SK-N-MC (cell line): ENCODE measurements at places on chromosomes 3 and 15.

DNA sequence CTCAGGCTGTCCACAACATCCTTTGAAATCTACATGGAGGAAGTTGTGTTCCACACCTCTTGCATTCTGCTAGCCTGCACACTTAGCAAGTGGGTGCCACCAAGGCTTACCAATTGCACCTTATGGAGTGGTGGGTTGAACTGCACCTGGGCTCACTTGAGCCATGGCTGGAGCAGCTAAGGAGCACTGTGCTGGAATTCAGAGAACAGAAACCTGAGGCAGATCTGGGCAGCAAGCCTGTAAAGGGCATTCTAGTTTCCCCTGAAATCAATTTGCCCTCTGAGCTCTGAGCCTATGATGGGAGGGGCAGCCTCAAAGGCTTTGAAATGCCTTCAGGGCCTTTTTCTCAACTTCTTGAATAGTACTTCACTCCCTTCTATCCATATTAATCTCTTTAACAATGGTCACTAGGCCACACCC, 18.0 kb downstream of the BTLA start:
- DNase-seq = no peak

DNA sequence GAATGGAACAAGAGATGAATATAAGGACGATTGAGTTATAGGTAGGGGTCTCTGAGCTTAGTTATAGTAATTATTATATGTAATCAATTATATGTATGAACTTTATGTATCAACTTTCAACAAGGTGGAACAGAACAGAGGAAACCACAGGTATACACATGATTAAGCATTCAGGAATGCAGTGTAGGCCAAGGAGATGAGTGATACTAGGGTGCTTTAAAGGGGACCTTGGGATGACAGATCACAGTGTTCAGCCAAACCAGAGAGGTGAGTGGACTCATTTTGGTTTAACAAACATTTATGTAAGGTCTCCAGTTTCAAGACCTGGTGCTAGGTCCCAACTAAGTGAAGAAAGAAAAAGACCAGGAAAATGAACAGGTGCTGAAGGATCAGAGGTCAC, 895.5 kb downstream of the ROBO2 start:
- DNase-seq = no peak

GRCh38 chr3:44292276-44292675, 46.3 kb upstream of the TCAIM start:
- DNase-seq = no peak

GRCh38 chr3:138873471-138874278, 38.9 kb upstream of the PIK3CB start:
- DNase-seq = no peak

GRCh38 chr15:33440900-33441299, 130.1 kb downstream of the RYR3 start:
- no peak for DNase-seq

GRCh38 chr3:145889730-145890129, 271.3 kb downstream of the PLOD2 start:
- DNase-seq = no peak

DNA sequence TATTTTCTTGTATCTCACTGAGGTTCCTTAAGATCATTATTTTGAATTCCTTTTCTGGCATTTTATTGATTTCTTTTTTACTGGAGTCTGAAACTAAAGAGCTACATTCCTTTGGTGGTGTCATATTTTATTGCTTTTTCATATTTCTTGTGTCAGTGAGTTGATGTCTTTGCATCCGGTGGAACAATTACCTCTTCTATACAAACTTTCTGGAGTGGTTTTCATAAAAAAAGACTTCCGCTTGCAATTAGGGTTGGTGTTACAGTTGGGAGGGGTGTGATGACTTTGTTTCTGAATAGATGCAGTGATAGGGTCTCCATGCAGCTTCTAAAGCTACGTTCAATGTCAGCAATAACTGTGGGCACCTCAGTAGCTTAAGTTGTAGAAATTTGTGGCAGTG, 181.7 kb downstream of the LPP start:
- peak; percentile 52 for DNase-seq

DNA sequence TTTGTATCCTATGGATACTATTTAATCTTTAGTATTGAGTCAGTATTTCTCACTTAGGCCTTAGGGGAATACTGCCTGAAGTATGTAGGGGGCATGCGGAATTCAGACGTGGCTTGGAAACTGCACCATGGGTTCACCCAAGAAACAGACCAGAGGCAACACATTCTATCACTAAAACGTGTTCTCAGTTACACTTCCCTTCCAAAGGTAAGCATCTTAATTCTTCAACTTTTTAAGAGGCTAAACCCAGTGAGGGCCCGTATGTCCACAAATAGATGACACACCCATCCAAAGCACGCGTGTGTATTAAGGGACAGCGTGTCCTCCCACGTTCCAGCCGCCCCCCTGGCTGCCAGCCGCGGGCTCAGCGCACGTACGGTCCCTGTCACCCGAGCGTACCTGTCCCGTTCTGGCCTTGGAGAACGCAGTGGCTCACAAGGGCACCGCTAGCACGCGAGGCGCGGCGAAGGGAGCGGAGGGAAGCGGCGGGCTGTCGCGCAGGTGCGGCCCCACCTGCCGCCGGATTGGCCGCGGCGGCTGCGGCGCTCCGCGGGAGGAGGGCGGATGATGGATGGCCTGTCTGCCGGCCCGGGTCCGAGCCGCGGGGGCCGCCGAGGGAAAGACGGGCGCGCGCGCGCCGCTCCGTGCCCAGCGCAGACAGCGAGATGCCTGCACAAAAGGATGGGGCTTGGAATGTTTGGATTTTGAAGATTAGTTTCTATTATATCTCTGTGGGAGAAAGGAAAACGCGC, 1003.9 kb upstream of the NR2F2 start:
- no peak for DNase-seq

DNA sequence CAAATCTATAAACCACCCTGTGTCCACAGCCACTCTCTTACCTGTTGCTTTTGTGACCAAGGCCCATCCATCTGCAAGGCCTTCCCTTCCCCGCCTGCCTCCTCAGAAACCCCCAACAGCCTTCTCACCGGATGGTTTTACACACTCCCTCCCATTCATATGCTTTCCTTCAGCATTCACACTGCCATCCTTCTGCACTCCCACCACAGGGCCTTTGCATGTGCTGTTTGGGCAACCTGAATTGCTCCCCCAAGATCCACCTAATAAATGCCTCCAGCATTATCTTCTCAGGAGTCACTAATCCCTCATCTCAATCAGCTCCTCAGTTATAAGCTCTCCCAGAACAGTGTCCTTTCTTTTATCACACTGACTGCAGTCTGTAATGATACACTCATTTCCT, 6.0 kb downstream of the CLEC3B start:
- DNase-seq = no peak

- DNase-seq = no peak
These were observed 835 bp upstream of the TTLL3 start for GRCh38 chr3:9809239-9809614.

DNA sequence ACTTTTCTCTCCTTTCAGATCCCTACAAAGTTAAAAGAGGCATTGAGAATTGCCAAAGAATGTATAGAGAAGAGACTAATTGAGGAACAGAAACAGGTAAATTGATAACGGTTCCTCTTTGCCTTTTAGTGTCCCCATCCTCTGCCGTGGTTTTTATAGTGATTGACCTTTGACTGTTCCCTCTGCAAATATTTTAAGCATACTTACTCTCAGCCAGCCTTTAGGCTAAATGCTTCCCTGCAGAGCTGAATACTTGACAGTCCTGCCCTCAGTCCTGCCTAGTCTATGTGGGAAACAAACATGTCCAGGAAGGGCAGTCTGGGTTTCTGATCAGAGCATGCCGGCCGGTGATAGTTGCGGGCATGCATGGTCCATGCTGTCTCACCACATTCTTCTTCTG, 24.7 kb downstream of the PDHB start:
- no peak for DNase-seq

DNA sequence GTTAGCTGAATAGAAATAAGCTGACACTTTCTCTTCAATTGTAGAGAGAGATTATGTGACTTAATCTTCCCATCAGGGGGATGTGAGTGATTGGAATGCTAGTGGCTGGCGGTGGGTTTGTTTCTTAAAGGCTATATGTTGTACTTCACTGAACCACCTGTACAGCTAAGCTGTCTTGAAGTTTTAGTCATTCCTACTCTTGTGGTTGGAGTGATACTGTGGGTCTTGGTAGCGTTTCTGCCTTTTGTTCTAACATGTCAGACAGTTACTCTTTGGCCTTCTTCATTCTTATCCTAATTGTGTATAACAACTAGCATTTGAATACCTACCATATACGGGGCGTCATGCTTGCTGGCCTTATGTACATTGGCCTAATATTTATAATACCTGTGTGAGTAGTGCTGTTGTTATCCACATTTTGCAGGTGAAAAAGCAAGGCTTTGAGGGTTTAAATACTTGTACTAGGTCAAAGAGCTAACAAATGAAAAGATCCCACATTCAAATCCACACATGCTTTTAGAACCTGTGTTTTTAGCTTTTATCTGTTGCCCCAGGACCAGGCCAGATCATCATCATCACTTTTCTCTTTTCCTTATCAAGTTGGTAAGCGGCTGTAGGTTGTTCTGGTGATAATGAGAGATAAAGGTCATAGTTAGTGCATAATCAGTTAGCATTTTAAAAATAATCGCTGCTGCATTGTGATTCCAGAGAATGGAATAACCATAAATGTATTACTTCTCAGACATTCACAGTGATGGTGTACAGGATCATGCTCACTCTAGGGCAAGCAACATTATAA, 50.2 kb downstream of the AKAP13 start:
- no peak for DNase-seq

DNA sequence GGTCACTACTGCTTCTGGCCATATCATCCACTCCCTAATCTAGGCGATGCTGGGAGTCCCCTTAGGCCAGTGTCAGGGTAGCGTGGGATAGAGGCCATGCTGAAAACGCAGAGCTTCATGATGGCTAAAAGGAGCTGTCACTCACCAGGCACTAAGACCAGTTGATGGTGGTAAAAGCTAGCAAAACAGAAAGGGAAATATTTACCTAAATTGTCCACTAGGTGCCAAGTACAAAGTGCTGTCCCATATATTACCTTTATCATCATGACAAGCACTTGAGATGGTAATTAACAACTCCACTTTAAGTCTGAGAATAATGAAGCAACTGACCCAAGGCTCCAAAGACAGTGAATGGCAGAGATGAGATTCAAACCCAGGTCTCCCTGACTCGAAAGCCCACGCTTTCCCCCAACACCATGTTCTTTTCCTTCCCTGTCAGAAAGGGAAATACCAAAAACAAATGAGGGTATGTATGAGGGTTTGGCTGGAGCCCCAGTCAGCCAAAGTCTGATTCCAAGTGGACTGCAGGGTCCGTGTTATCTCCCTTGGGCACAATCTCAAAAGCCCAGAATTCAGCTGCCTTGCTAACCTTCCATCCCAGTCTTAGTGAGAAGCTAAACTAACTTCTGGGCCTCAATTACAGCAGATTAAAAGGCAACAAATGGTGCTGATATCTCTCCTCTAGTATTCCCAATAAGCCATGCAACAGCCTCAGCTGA, 84.7 kb downstream of the RBPMS2 start:
- DNase-seq = no peak

GRCh38 chr15:78280319-78281072, 16.1 kb downstream of the DNAJA4 start:
- no peak for DNase-seq

DNA sequence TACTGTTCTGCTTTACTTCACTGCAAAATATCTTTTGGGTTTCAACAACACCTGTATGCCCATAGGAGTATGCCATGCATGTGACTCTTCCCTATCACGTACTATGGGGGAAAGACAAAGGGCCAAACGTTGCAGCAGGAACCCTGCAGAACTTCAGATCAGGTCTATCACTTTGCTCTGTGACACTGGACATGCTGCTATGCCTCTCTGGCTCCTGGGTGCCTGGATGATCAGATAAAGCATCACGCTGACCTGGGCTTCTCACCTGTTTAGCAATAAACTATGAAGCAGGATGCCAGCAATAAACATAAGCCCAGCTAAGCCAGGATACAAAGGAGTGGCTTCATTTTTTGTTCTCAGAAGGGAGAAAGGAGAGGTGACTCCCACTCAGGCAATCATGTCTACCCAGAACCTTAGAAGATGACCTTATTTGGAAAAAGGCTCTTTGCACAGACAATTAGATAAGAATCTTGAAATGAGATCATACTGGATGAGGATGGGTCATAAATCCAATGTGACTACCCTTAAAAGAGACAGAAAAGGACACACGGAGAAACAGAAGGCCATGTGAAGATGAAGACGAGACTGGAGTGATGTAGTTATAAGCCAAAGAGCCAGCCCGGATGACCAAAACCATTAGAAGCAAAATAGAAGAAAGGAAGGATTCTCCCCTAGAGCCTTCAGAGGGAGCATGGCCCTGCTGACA, 19.3 kb downstream of the POMGNT2 start:
- DNase-seq = no peak

DNA sequence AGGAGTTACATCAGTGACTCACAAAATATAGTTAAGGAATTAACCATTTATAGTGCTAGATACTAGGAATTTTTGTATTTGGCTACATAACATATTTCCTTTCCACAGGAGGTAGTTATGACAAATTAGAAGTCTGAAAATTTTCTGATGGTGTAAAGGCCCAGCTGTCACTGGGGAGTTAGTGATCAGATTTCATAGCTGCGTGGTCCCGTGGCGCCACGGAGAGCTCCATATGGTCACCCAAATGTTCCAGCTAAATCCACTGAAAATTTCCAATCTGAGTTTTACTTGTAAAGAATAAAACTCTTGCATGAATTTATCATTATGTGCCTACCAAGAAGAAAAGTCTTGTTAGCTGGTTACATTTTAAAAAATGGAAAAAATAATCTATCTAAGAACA, 368.9 kb upstream of the PLSCR5 start:
- DNase-seq = no peak

DNA sequence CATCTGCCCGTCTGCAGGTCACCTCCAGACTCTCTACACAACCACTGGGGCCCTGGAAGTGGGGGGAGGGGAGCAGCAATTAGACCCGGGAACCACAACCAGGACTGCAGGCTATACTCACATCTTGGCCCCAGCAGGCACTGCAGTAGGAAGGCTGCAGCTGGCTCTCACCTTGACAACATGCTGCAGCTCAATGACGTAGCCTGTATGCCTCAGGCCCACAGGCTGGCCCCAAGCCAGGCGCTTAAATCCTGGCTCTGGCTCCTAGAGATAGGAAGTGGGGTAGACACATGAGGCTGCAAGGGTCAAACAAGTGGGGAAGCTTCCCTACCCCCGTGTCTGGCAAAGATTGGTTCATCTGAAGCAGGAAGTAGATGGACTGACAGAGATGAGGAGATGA, 4.6 kb upstream of the QRICH1 start:
- DNase-seq = no peak

GRCh38 chr3:179898024-179898423, 138.7 kb downstream of the PEX5L start:
- DNase-seq = peak; percentile 95

DNA sequence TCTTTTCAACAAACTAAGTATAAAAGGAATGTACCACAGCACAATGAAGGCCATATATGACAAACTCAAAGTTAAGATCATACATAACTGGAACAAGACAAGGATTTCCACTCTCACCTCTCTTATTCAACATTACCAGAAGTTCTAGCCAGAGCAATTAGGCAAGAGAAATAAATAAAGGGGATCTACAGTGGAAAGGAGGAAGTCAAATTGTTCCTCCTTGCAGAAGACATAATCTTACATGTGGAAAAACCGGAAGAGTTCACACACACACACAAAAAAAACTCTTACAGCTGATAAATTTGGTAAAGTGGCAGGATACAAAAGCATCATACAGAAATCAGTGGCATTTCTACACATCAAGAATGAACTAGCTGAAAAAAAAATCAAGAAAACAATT, 277.9 kb downstream of the MCTP2 start:
- DNase-seq = no peak

- no peak for DNase-seq
These were observed 158.2 kb downstream of the NTRK3 start for GRCh38 chr15:88098361-88098760.
